Dorsolateral prefrontal cortex (tissue), 122 donors: ENCODE measurements at places on chromosomes 4 and X.

- no peak for DNase-seq
These were observed 53.9 kb upstream of the KIAA1210 start for GRCh38 chrX:119181491-119181890.

- no peak for DNase-seq
These were observed 29.7 kb downstream of the F9 start for GRCh38 chrX:139560221-139560620.

DNA sequence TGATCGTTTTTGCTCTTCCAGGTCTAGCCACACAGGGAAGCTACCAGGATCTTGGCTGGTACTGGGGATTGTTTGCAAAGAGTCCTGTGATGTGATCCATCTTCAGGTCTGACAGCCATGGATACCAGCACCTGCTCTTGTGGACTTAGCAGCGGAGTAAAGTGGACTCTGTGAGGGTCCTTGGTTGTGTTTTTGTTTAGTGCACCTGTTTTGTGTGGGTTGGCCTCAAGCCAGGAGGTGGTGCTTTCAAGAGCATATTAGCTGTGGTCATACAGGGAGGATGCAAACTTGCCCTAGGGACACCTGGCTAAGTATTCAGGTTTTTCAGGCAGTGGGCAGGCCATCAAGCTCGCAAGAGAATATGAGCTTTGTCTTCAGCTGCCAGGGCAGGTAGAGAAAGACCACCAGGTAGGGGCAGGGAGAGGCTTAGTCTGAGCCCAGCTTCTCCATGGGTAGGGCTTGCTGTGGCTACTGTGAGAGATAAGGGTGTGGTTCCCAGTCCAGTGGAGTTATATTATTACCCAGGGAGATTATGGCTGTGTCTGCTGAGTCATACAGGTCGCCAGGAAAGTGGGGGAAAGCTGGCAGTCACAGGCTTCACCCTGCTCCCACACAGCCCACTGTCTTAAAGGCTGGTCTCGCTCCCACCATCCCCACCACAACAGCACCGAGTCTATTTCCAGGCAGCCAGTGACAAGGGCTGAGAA, 293.7 kb downstream of the PCDH18 start:
- DNase-seq = no peak

DNA sequence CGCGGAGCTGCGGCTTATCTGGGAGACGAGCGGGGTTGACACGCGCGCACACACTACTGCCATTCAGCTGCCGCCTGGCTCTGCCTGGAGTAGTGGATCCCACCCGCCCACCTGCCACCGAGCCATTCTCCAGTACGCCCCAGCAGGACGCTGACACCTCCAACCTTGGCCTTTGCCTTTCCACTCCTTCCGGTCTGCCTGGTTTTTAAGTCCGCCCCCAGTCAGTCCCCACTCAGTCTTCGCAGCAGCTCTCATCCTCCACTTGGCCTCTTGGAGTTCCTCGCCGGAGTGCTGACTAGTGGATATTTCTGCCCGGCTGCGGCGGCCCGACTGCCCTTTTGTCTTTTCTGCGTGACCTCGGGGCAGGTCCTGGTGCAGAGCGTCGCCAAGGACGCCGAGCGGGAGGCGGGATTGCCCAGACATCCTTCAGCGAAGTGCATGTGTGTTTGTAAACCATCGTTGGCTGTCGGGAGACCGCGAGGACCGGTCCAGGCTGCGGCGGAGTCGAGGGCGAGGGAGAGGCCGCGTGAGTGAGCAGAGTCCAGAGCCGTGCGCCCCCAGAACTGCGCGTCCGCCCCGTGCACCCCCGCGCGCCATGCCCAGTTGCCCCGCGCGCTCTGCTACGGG, 1.1 kb downstream of the SLIT2 start:
- DNase-seq = peak; percentile 29

DNA sequence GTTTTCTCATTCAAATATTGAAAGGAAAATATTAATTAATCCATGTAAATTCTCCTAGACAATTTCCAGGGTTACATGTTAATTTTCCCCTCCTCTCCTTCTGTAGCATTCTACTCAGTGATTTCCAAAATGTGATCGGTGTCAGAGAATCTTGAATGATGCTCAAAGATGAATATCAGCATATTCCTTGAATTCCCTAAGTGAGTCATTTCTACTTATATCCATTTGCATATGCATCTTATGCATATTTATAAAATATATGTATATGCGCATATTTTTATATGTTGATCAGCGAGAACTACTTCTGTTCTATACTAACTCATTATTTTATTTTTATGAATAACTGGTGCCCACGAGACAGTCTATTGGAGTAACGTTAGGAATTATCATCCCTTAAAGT, 33.9 kb upstream of the GALNTL6 start:
- no peak for DNase-seq

DNA sequence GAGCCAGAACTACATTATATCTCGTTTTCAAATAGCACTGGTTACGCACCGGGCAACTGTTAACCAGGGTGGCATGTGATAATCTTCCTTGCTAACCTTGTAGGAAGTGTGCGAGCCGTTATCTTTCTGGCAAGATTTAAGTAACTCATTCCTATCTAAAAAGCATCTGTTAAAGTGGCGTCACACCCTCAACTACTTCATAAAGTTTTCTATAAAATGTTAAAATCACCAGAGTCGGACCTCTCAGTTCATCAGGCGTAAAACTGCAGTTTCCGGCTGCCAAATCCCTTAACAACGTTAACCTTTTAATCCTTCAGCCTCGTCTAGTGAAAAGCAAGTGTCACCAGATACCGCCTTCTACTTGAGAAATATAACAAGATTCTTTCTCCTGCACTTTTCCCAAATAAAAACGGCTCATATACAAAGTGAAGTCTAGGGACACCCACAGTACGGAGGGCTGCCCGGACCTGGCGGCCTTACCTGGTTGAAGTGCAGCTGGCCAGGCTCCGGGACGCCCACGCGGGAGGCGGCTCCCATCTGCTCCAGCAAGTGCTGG, 1.2 kb downstream of the SLC39A8 start:
- peak; percentile 68 for DNase-seq

GRCh38 chrX:10049236-10049635, 82.1 kb downstream of the CLDN34 start:
- no peak for DNase-seq

GRCh38 chrX:630612-631496, at the start of gene SHOX:
TSS of gene SHOX (plus strand) at chrX:630791. CDS start at chrX:630898, 107 bp downstream.
- no peak for DNase-seq
